ENCODE measurements at places on chromosomes 11 and 22. TPM values are rescaled to one million over a fixed set of nuclear protein-coding genes. Genes with fewer than 3 reads are reported as not detected.

The MPZL2 gene
- 128 TPM for total RNA-seq

GRCh38 chr11:1842149-1843097 is 3.6 kb downstream of the TNNI2 start:
- H3K4me1 ChIP-seq: peaks cover 38% of the 10 kb centered on the region
- no peak overlapping the region for H3K27ac ChIP-seq
- no peak overlapping the region for H3K4me3 ChIP-seq
- no peak for DNase-seq
- H3K36me3 ChIP-seq: no peaks in the 10 kb centered on the region

DNA sequence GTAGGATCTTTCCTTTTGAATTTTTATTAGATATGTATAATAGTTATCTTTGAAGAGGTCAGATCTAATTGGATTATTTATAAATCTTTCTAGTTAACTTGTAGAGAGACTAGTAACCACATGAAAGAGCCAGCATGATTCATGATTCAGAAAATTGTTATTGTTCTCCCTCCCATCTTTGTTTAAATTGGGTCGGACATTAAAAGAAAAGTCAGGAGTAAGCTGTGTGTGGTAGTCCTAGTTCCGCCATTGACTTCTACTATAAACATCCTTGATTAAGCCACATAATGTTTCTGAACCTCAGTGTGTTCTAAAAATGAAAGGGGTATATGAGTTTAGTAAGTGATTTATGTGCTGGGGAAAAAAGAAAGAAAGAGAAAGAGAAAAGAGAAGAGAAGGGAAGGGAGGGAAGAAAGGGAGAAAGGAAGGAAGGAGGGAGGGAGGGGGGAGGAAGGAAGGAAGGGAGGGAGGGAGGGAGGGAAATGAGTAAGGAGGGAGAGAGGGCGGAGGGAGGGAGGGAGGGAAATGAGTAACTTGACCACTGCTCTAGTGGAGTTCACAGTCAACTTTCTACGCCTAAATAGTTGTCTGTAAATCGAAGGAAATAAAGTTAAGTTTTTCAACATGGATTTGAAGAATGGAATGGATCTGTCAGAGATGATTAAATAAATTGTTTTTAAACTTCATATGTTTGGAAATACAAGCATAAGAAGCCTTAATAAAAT is 32.9 kb downstream of the SIK2 start:
- H3K4me1 ChIP-seq: peaks cover 23% of the 10 kb centered on the region
- H3K27ac ChIP-seq: no peak overlapping the region
- H3K4me3 ChIP-seq: no peak overlapping the region
- H3K36me3 ChIP-seq: peaks cover under 1% of the 10 kb centered on the region
- DNase-seq: no peak

The RBMXL2 gene
- not detected for total RNA-seq

DNA sequence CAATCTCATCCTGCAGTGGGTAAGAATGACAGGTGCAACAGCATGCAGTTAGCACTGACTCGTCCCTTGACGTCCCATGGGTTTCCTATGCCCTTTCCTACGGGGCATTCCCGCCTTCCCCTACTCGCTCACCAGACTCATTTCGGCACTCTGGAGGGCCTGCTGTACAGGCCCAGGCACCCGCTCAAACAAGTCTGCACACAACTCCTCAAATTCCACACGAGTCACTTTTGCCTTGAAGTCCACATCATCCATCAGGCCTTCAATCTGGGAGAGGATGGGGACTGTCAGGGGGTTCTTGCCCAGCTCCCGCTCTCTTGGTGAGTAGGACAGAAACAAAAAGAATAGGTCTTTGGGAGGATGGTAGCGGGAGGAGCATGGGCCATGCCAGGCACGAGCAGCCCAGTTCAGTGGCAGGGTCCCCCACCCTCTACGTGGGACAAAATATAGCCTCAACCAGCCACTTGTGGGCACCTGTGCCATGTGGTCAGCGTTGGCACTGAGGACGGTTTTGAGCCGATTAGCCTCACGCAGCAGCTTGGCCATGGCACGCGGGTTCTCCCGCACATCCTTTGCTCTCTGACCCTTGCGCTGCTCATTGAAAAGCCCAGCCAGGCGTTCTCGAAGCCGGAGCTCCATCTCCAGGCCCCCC is 4.7 kb downstream of the HYOU1 start:
- H3K36me3 ChIP-seq: peaks cover 81% of the 10 kb centered on the region
- H3K4me1 ChIP-seq: peaks cover 10% of the 10 kb centered on the region
- no peaks in the 10 kb centered on the region for H3K27me3 ChIP-seq
- no peak overlapping the region for H3K27ac ChIP-seq
- no peak for DNase-seq
- no peak overlapping the region for H3K4me3 ChIP-seq

The PRPF19 gene
- 51.2 TPM for total RNA-seq

The GLB1L2 gene
- total RNA-seq: 11.6 TPM

- H3K36me3 ChIP-seq: no peaks in the 10 kb centered on the region
- H3K27me3 ChIP-seq: no peaks in the 10 kb centered on the region
- no peak overlapping the region for H3K4me3 ChIP-seq
These were observed 49.6 kb downstream of the CNTF start for GRCh38 chr11:58671983-58672633.

DNA sequence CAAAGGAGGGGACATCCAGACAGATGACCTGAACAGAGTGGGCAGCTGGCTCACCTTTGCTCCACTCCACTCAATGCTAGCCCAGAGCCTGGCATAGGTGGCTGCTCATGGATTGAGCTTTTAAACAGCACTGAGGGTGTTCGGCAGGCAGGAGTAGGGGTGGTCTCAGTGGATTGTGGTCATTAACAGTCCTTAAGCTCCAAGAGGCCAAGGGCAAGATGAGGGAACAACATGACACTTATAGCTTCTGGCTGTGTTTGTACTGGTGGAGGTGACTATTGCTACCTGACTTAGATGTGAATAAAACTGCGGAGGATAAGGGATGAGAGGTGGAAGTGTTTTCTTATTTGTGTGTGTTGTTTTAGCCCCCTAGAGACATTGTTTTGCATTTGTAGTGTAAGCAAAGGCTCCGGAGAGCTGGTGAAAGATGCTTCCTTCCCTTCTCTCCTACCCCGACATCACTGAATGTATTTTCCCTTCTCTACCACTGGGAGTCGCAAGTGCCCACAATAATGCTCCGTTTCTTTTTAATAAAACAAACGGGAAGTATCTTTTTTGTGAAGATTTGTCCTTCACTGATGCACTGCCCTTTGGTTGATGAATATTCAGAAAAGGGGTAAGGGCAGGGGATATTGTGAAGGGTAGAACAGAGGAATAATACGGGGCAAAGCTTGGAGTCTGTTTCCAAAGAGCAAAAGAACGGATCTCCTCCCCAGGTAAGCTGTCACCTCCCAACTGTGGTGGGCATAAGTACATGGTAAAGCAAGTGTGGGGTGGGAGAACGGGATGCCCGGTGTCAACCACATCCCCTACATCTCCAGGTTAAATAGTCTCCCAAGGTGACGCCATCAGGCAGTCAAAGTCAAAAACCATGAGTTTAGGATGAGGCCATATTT is 27.5 kb upstream of the MTNR1B start:
- H3K4me3 ChIP-seq: no peak overlapping the region
- H3K27me3 ChIP-seq: no peaks in the 10 kb centered on the region
- no peaks in the 10 kb centered on the region for H3K4me1 ChIP-seq

DNA sequence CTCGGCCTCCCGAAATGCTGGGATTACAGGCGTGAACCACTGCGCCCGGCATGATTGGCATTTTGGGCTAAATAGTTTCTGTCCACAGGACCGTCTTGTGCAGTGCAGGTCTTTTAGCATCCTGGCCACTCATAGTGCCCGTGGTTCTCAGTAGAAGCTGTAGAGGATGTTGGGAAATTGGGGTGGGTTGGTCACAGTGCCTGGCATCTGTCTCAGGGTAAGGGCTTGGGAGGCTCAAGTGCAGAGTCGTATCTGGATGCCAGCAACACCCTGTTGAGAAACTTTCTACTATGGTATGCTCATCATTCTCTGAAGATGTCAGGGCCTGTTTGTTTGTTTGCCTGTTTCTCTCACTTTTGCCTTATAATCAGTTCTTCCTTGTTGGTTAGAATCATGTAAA is 21.9 kb downstream of the UBE2L3 start:
- no peak overlapping the region for H3K4me3 ChIP-seq
- DNase-seq: no peak
- peaks cover 16% of the 10 kb centered on the region for H3K36me3 ChIP-seq
- no peak overlapping the region for H3K27ac ChIP-seq
- H3K4me1 ChIP-seq: peaks cover 44% of the 10 kb centered on the region

DNA sequence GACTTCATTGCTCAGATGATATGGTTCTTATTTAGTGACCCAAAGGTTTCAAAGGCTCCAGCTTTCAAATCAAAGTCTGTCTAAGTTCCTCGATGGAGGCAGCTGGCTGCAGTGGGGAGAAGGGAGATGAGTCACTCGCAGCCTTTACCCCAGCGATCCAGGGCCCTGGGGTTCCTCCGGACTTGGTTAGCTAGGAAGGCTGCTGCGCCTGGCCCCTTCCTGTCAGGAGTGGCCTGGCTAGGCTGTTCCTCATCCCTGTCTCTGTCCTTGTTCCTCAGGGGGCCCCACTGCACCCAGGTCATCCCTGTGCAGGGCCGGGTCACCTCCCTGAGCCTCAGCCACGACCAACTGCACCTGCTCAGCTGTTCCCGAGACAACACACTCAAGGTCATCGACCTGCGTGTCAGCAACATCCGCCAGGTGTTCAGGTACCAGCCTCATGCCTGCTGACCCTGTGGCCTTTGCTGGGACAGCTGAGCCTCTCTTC is 13.9 kb downstream of the ATG16L2 start:
- peak overlapping the region; percentile 80 for H3K27ac ChIP-seq
- no peaks in the 10 kb centered on the region for H3K27me3 ChIP-seq
- DNase-seq: no peak
- no peak overlapping the region for H3K4me3 ChIP-seq
- H3K4me1 ChIP-seq: peaks cover 32% of the 10 kb centered on the region

GRCh38 chr11:120335908-120336640 is at the start of gene ARHGEF12:
Gene ARHGEF12, plus strand, starts transcription at chr11:120336413. Its CDS starts 831 bp downstream, at chr11:120337244.
- DNase-seq: peak; percentile 93
- H3K27ac ChIP-seq: peak within 1 kb of the TSS; percentile 97
- peaks cover 23% of the 10 kb centered on the region for H3K4me1 ChIP-seq
- no peaks in the 10 kb centered on the region for H3K27me3 ChIP-seq
- H3K36me3 ChIP-seq: no peaks in the 10 kb centered on the region

- H3K36me3 ChIP-seq: peaks cover 83% of the 10 kb centered on the region
- H3K4me3 ChIP-seq: no peak overlapping the region
- peak; percentile 56 for DNase-seq
- no peak overlapping the region for H3K27ac ChIP-seq
- H3K4me1 ChIP-seq: no peaks in the 10 kb centered on the region
These were observed 20.0 kb downstream of the TRMU start for GRCh38 chr22:46355369-46355995.

GRCh38 chr11:107301878-107302277 is 155.7 kb downstream of the CWF19L2 start:
- H3K4me3 ChIP-seq: no peak overlapping the region
- no peaks in the 10 kb centered on the region for H3K4me1 ChIP-seq
- H3K27me3 ChIP-seq: no peaks in the 10 kb centered on the region
- peaks cover 21% of the 10 kb centered on the region for H3K36me3 ChIP-seq
- DNase-seq: no peak

DNA sequence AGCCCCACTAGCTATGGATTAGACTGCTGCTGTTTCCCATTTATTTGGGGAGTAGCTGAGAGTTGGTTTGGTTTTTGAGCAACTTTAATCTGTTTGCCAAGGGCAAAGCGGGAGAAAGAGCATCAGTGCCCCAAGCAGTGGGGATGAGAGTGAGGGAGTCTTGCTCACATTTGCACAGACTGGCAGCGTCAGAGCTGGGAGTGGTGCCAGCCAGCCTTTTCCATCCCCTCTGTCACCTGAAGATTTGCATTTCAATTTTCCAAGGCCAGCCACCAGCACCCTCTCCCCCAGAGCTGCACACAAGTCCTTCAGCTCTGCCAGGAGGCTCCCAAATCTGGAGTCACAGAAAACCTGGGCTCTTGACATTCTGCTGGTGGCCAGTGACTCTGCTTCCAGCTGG is 21.0 kb upstream of the UVRAG start:
- H3K36me3 ChIP-seq: no peaks in the 10 kb centered on the region
- DNase-seq: no peak
- H3K4me1 ChIP-seq: no peaks in the 10 kb centered on the region
- no peak overlapping the region for H3K27ac ChIP-seq

GRCh38 chr11:75277991-75278790 is 37.6 kb downstream of the TPBGL start:
- DNase-seq: peak; percentile 20
- H3K27ac ChIP-seq: peak overlapping the region; percentile 83
- H3K36me3 ChIP-seq: peaks cover 78% of the 10 kb centered on the region
- H3K27me3 ChIP-seq: no peaks in the 10 kb centered on the region
- H3K4me3 ChIP-seq: no peak overlapping the region
- H3K4me1 ChIP-seq: peaks cover 37% of the 10 kb centered on the region

- no peaks in the 10 kb centered on the region for H3K27me3 ChIP-seq
- no peak for DNase-seq
- no peak overlapping the region for H3K27ac ChIP-seq
- no peak overlapping the region for H3K4me3 ChIP-seq
- H3K4me1 ChIP-seq: peaks cover 37% of the 10 kb centered on the region
These were observed 48.5 kb downstream of the PACSIN2 start for GRCh38 chr22:42966497-42966896.

The DCHS1 gene
- 32.2 TPM for total RNA-seq

- no peaks in the 10 kb centered on the region for H3K36me3 ChIP-seq
- no peaks in the 10 kb centered on the region for H3K4me1 ChIP-seq
- no peaks in the 10 kb centered on the region for H3K27me3 ChIP-seq
- H3K4me3 ChIP-seq: no peak overlapping the region
- no peak overlapping the region for H3K27ac ChIP-seq
These were observed 267.6 kb upstream of the DDI1 start for GRCh38 chr11:103768816-103769215.

The CCDC15 gene
- total RNA-seq: 0.91 TPM

The GAL gene
- not detected for total RNA-seq

- no peak for DNase-seq
- H3K36me3 ChIP-seq: no peaks in the 10 kb centered on the region
- H3K4me1 ChIP-seq: no peaks in the 10 kb centered on the region
- H3K27ac ChIP-seq: no peak overlapping the region
These were observed 17.5 kb upstream of the CD3E start for GRCh38 chr11:118287006-118287405.

GRCh38 chr11:109862835-109863234 is 230.4 kb upstream of the ZC3H12C start:
- no peaks in the 10 kb centered on the region for H3K27me3 ChIP-seq
- peaks cover 10% of the 10 kb centered on the region for H3K4me1 ChIP-seq
- no peak for DNase-seq
- no peak overlapping the region for H3K27ac ChIP-seq
- H3K36me3 ChIP-seq: no peaks in the 10 kb centered on the region
- H3K4me3 ChIP-seq: no peak overlapping the region

- no peaks in the 10 kb centered on the region for H3K4me1 ChIP-seq
- H3K27ac ChIP-seq: no peak overlapping the region
These were observed 210.4 kb upstream of the PITPNB start for GRCh38 chr22:28129319-28129962.
